ENCODE measurements at places on chromosomes 12 and 14.

GRCh38 chr12:28027947-28028724, 55.6 kb upstream of the PTHLH start:
- DNase-seq = no peak

DNA sequence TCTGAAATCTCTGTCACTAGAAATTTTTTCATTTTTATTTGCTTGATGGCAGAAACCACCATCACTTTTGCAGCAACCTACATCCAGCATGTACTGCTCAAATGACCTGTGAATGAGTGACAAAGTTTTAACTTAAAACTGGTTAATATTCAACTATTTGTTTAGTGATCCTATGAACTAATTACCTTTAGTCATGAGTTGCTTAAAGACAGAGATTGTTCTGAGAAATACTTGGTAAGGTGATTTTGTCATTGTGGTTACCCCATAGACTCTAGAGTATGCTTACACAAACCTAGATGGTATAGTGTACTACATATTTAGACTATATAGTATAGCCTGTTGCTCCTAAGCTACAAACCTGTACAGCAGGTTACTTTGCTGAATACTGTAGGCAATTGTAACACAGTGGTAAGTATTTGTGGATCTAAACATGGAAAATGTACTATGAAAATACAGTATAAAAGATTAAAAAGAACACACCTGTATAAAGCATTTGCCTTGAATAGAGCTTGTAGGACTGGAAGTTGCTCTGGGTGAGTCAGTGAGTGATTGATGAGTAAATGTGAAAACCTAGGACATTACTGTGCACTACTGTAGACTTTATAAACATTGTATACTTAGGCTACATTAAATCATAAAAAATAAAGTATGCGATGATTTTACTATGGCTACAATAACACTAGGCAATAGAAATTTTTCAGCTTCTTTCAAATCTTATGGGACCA, 256.6 kb upstream of the PPFIA2 start:
- no peak for DNase-seq

DNA sequence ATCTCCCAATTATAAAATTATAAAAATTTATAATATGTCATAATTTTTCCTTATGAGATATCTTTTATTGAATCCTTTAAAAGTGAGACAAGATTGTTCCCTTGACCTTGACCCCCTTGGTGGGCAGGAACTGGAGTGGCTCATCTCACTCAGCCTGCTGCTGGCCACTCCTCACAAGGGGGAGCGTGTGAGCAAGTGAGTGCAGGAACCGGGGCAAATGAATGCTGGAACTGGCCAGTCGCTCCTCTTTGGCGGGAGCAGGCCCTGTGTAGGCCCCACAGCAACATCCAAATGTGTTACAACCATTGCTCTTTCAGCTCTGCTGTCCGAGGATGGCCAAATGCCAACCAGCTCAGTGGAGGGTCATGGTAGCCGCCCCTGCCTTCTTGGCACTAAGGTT, 178.8 kb downstream of the ETNK1 start:
- no peak for DNase-seq

GRCh38 chr14:101721111-101721510, 40.4 kb upstream of the PPP2R5C start:
- no peak for DNase-seq
